ENCODE measurements at places on chromosomes 6 and 20.

GRCh38 chr20:37218441-37218840, 39.1 kb upstream of the MROH8 start:
- DNase-seq: no peak

DNA sequence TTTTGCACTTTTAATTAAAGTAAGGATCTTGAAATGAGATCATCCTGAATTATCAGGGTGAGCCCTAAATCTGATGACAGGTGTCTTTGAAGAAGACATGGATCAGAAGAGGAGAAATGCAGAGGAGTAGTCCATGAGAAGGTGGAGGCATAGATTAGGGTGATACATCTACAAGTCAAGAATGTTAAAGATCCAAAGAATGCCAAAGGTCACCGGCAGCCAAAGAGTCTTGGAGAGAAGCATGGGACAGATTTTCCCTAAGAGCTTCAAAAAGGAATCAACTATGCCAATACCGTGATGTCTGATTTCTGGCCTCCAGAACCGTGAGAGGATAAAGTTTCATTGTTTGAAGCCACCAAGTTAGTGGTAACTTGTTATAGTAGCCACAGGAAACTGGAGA, 59.0 kb upstream of the THEMIS start:
- no peak for DNase-seq

DNA sequence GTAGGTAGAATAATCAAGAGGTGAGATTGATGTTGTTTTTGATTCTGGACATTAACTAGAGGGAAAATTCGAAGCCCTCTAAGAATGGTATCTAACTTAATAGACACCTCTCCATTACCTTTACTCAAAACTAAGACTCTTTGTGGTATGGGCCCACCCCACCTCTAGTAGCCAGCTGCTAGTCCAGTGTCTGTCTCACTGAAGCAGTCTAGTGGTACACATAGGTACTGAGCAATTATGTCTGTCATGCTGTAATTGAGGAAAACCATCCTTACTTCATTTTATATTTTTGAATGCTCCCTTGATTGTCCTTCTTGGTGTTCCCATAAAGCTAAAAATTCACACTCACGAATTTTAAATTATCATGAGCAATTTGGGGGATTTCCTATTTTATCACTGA, 290.7 kb downstream of the ARHGAP18 start:
- no peak for DNase-seq

DNA sequence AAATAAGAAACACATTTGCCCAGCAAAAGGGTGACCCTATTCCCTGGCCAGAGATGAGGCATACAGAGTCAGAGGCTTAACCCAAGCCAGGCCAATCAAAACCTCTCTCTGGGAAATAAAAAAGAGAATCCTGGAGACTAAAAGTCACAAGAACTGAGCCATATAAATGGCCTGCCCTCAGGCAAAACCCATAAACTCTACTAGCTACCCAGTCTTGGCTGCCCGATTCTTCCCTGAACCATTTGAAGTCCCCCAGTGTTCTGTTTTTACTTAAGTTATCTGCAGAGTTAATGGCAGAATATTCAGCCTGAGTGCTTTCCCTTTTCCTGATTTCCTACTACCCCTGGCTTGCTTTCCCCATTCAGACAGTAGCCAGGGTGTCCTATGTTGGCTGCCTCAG, 13.9 kb downstream of the KCNK15 start:
- no peak for DNase-seq

- no peak for DNase-seq
Observed at GRCh38 chr6:116282698-116283097, 3.0 kb upstream of the TSPYL1 start.

DNA sequence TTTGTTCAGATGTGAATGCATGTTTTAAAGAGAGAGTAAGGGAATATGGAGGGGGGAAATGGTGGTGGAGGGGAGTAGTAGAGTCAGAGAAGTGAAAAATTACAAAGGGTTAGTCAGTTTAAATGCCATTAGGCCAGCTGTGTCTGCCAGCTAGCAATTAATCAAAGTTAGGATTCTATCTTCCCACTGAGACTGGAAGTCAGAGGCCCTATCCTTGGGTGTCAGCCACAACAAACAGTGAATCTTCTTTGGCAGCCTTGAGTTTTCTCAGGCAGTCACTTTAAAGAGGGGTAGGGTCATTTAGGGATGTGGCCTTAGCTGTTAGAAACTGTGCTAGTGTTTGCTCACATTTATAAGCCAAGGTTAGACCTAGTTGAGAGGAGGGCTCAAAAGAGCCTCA, 120.5 kb upstream of the BTBD3 start:
- no peak for DNase-seq

DNA sequence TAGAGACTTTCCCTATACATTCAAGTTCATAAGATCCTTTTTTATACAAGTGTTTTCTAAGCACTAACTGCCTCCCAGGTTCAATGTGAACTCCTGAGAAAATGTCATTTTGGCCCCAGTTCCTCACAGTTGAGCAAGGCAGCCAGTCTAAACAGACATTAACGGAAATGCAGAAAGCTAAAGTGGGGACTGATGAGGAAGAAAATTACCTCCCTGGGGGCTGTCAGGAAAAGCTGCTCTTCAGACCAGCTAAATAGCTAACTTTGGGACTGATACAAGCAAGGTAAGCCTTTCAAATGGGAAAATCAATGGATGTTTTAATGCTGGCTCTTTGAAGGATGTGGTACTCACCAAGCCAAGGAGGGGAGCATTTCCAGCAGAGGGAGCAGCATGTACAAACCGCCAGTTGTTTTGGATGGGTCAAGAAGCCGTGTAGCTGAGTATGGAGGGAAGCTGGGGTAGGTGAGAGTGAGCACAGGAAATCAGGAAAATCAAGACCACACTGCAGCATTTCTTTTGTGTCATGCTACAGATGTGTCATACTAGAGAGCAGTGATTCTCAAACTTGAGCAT, 180.8 kb upstream of the CHD6 start:
- no peak for DNase-seq

GRCh38 chr6:56091159-56091869, 156.1 kb downstream of the COL21A1 start:
- no peak for DNase-seq

DNA sequence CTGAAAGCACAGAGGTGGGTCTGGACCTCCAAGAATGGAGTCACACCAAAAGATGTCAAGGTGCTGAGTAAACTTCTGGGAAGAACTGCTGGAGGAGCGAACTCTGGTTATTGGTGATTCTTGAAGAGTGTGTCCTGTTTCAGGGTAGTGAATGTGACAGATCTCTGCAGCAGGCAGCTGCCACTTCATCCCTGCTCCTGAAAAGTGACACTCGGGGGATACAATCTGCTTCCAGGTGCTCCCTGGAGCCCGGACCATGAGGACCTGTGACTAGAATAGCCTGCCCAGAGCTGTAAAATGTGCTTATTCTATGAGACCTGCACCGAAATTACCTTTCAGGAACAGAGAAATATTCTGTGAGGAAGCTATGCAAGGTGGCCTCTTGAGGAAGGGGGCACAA, 191.1 kb downstream of the FOXC1 start:
- no peak for DNase-seq

- DNase-seq: no peak
Observed at GRCh38 chr20:44080646-44081267, 106.2 kb downstream of the JPH2 start.

DNA sequence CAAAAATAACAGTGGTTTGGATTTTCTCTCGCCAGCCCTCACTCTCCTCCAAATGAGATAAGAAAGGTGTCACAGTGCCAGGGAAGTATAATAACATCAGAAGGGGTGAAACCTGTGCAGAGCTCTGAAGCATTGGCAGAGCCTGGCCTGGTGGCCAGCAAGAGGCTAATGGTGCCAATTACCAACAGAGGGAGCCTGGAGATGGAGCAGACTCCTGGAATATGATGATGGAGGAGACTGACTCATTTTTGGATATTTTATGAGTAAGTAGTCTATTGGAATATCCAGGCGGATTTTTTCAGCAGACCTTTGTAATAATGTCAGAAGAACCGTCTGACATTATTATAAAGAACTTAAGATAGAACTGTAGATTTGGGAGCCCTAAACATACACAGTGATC, 442.6 kb upstream of the MARCKS start:
- DNase-seq: no peak

DNA sequence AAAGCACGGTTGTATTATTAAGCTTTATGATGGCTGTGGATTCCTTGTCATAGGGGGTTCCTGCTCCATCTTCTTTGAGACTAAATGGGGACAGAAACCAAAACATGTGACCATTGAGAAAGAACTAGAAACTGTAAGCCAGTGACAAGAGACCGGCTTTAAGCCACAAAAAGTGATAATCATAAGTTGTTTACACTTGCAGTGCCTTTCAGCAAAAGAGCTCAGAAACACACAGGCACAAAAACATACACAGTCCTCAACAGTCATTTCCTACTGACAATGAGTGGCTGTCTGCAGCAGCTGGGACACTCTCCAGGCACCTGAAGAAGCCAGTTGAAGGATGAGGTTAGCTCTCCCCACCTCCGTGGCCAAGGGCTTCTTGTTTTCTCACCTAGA, 20.0 kb upstream of the UBE2J1 start:
- DNase-seq: no peak

GRCh38 chr6:38435330-38435729, 204.4 kb downstream of the BTBD9 start:
- no peak for DNase-seq

DNA sequence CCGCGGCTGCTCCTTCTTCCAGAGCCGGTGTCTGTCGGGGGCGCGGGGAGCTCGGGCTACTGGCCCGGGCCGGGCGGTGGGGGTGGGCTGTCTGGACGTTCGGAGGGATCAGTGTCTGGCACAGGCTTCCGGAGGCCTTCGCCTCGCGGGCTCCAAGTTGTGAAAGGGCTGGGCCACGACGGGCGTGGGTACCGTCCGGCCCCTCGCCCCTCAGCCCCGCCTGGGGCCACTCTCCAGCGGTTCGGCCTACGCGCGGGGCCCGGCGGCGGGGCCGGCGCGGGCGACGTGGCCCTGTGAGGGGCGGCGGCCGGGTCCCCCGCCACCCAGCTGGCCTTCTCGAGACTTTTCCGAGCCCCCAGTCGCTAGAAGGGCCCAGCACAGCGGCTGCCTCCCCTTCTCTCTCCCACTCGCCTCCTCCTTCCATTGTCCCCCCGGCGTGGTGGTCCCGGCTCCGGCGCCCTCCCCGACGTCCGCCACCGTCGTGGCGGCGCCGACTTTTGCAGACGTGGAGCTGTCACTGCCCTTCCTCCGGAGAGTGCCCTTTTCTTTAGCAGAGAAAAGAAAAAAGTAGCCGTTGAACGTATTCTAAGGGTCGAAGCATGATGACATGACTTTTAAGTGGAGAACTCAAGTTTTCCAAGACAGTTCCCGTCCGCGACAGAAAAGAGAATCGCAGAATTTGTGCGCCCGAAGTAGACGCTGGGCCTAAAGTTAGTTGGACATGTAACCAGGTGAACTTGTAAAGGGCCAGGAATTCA, 571 bp downstream of the ITCH start:
- no peak for DNase-seq

GRCh38 chr6:44954281-44954680, 373.8 kb upstream of the RUNX2 start:
- DNase-seq: no peak

Measured in COR-L47 (cell line).